M059J (cell line): ENCODE measurements at places on chromosomes 12 and 14. TPM values are rescaled to one million over a fixed set of nuclear protein-coding genes. Genes with fewer than 3 reads are reported as not detected.
A peak's percentile ranks its signal among the peaks of the same experiment; 100 is the strongest.

ARPC3 gene
- 987 and 1,311 TPM in 2 replicates for total RNA-seq

WSCD2 gene
- not detected in 2 replicates for total RNA-seq

BATF gene
- total RNA-seq: 1.9 TPM in 1 of 2 replicates, not detected in the other

- no peak for DNase-seq
Observed at GRCh38 chr14:75631453-75631831, 29.2 kb downstream of the ERG28 start.

- no peak for DNase-seq
Observed at GRCh38 chr12:113610698-113611097, 139.0 kb upstream of the LHX5 start.

DNA sequence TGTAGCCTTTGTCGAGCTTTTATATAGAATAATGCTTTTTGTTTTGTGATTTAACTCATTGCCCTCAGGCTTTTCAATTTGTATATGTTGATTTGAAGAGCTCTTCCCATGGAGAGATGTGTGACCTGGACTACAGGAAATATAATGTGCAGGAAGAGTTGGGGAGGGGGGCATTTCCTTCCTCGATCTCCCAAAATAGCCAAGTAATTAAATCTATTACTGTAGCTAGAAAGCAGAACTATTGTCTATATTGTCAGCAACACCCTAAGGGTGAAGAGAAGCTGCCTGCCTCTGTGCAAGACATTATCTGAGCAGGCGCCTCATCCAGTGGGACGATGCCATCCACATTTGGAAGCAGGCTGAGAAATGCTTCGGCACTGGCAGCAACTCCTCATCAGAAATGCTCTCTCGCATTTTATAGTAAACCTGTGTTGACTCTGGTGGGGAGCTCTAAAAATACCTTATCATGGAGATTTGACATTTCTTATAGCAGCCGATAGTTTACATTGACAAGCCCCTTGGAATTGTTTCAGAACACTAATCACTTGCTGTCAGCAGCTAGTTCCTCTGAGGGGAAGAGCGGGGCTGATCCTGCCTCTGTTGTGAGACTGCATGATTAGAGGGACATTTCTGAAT, 392.5 kb upstream of the RGS6 start:
- DNase-seq: no peak

GRCh38 chr14:31388687-31389413, 31.5 kb downstream of the HEATR5A start:
- DNase-seq: no peak

DNA sequence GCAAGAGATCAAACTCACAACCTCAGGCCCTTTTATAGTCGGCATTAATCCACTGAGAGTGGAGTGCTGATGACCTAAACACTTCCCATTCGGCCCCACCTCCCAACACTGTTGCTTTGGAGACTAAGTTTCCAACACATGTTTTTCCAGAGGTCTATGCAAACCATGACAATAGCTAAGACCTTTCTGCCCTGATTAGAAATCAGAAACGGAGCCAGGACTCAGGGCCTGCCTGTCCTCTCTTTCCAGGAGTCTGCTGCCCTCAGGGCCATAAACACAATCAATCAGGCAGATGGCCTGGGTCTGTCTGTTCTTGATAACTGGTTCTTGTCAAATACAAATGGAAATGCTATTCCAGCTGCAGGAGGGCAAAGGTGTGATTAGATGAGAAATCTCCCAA, 97.2 kb upstream of the PSMC1 start:
- peak; percentile 3 for DNase-seq

- peak; percentile 30 for DNase-seq
Observed at GRCh38 chr12:93638095-93638494, 39.1 kb upstream of the CRADD start.

DNA sequence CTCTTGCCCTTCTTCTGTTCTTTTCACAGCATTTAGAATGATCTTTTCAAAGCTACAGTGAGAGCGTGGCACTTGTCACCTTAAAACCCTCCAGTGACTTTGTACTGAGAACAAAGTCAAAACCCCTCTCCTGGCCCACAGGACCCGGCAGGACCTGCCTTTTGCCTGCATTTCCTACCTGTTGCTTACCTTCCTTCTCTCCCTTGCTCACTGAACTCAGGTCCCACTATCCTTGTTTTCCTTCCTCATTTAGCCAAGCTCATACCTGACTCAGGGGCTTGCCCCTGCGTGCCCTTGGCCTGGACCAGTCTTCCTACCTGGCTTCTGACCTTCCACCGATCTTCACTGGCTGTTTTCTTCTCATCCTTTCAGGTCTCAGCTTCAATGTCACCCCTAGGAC, 112.3 kb upstream of the PRMT8 start:
- no peak for DNase-seq

GRCh38 chr12:108888031-108888430, 8.1 kb downstream of the DAO start:
- no peak for DNase-seq

DNA sequence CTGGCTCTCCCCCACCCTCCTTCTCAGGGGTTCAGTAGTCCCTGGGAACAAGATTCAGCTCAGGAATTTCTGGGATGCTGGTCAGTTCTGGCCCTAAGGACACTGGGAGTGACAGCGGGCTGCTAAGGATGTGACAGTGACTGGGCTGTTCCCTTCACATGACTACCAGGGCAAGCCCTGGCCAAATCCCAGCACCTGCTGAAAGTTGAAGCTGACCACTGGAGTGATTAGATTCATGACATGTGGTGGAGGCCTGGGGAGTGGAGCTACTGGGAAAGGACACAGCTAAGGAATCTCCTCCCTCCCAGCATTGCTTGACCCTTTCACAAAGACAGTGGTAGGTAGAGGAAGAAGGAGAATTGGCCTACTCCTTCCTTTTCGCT, 204.9 kb downstream of the DAD1 start:
- DNase-seq: no peak

- no peak for DNase-seq
Observed at GRCh38 chr12:5230861-5231260, 187.2 kb downstream of the KCNA5 start.

DNA sequence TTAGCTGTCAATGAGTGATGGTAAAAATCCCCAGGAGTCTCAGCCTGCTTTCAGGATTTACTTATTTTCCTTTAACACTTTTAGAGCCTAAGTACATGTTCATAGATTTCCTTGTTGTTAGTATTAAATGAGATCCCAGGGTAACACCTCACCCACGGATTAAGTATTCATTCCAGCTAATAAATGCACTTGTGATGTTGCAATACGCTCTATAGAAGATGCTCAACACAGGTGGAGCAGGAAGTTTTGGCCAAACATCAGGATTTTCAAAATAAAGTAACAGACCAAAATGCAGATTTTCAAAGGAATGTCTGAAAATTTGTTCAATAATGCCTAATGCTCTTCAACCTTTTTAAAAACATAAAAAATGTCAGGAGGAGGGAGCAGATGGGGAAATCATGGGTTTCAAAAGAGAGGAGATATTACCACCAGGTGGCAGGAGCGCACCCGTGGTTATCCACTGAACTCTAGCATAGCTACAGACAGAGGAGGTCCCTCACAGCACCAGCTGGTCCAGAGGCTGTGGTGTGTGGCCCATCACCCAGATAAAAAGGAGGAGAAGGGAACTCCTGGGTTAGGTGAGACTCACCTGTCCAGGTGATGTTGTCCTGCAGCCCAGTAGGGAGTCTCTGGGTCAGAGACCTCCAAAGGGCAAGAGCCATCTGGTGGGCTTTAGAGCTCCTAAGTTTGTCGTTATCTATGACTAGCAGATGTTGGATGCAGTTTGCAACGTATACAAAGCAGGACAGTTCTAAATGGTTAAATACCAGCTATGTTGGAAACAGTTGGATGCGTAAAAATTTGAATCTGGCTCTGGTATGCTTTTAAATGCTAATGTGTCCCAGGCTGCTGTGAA, 1158.4 kb upstream of the TMEM132C start:
- peak; percentile 60 for DNase-seq

DNA sequence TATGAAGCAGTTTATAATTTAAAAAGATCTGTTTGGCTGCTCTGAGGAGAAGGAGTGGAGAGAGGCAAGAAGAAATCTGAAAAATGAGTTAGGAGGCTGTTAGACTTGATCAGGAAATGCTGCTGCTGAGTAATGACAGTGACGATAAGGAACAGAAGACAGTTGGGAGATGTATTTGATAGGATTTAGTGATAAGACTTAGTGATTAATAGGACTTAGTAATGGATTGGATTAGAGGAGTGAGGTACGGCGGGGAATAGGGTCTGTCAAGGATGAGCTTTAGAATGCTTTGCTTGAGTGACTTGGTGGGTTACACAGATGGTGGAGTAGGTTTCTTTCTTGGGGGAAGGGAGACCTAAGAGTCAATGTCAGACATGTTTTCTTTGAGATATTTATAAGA, 31.7 kb downstream of the UNC79 start:
- no peak for DNase-seq

DNA sequence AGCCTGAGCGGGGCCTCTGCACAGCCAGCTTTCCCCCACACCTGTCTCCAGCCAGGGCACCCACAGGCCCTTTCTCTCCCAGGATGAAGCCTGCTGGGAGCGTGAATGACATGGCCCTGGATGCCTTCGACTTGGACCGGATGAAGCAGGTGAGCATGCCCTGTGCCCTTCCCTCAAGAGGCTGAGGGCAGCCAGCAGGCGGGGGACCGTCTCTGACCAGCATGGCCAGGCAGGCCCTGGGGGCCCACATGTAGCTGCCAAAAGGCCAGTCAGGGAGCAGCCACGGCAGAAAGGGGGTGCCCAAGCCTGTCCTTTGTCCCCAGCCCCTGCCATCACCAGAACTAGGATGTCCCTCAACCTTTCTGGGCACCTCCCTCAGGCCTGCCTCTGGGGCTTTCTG, 18.3 kb downstream of the DEGS2 start:
- no peak for DNase-seq

GRCh38 chr12:94289461-94290312, 141.3 kb downstream of the PLXNC1 start:
- DNase-seq: peak; percentile 87

DNA sequence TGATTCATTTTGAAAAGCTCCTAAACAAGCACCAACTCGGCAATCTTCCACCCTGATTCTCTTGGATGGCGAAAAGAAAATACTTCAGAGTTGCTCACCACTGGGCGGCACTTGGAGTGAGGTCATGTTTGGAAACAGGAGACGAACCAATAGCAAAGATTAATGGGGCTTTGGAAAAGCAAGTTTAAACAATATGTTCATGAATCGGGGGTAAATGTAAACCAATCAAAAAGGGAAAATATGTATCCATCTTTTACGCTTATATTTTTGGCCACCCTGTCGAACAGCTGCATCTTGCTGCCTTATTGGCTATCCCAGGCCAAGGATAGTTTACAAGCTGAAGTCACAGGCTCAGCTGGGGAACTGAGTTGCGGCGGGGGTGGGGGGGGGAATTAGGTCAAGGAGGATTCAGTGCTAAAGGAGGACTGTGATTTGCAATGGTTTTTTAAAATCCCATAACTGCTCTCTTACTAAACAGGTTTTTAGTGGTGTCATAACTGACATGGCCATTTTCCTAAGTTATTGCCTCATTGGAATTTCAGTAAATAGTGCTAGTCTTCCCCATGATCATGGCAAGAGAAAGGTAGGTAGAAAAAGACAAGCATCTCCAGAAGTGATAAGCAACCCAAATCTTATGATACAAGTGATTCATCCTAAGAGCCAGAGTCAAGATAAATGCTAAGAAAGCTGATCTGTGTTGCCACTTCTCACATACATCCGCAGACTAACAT, 210.6 kb downstream of the PHLDA1 start:
- peak; percentile 92 for DNase-seq

GRCh38 chr12:65313719-65314317, 35.3 kb downstream of the MSRB3 start:
- peak; percentile 33 for DNase-seq

DNA sequence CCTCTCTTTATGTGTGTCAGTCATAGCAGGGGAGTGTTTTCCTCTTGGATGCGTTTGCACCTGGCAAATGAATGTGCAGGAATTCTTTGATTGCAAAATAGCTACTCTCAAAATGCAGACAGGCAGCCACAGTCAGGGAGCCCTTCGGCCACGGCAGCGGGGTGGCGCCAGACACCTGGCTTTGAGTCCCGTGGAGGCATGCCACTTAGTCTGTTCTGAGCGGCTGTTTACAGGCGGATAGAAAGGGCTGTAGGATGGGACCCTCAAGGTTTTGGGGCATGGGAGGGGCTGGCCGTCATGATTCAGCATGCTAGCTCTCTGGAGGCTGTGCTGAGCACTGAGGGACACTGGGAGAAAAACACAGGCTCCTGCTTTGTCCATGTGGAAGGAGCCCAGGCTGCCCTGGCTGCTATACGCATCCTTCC, 117.1 kb downstream of the SLC25A47 start:
- peak; percentile 84 for DNase-seq

DNA sequence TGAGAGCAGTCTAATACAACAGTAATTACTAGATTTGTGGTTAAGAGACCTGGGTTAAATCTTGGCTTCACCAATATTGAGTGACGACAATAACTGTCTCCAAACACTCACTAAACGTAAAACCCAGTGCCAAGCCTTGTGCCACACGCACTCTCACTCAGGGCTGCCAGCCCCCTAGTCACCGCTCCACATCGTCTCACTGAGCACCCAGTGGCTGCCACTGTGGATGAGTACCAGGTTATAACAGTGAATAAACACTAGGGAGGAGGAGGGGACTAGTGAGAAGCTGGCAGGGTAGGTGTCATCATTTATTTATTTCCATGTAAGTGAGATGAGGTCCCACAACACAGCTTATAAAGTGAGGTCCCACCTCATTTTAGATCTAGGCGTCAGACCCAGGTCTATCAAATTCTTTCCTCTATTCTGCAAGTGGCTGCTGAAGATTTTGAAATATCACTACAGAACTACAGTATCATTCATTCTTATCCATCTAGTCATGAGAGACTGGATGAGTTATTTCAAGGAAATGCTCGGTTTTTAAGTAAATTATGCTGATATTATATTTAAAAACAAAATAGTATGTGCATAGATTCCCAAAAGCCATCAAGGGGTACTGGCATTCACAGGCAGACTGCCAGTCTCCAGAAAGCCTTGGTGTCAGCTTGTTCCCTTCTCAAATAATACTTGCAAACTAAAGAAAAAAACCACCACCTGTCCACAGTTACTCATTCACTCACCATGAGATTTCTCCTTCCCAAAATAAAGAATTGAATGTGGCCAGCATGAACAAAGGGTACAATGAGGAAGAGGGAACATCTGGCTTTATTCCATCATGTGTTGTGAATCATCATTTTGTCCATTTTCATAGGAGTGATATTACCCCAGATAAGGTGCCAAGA, 84.0 kb downstream of the PTPN21 start:
- DNase-seq: peak; percentile 56

GRCh38 chr14:77040741-77041653, 12.5 kb upstream of the IRF2BPL start:
- peak; percentile 88 for DNase-seq

- no peak for DNase-seq
Observed at GRCh38 chr14:100305324-100306100, 732 bp downstream of the SLC25A29 start.

DNA sequence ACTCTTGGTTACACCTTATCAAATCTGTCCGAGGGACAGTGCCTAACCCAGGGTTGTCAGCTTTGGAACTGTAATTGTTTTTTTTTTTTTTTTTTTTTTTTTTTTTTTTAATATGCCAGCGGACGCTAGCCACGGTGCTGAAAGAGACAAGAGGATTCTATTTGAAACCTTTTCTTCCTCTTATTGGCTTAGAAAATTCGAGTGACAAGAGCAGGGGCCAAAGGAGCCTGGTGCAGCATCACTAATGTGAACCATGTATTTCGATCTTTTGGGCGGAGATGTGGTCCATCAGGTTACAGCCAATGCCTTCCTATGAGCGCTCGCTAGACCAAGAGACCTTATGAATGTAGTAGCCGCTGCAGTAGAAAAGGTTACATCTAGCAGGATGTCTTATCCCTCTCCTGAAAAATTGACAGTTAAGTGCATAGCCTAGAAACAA, 922 bp downstream of the PTPRR start:
- peak; percentile 2 for DNase-seq
